ENCODE measurements at places on chromosomes 7 and 10. TPM values are rescaled to one million over a fixed set of nuclear protein-coding genes. Genes with fewer than 3 reads are reported as not detected.

Gene CCDC186
- total RNA-seq, result 33.2 TPM

- DNase-seq, result no peak
Observed at GRCh38 chr10:103215601-103216000, 22.5 kb upstream of the NT5C2 start.

- no peak for DNase-seq
Observed at GRCh38 chr10:65358565-65358964, 1567.3 kb upstream of the LRRTM3 start.

GRCh38 chr10:29481906-29482440 is 152.8 kb downstream of the SVIL start:
- no peak for DNase-seq

DNA sequence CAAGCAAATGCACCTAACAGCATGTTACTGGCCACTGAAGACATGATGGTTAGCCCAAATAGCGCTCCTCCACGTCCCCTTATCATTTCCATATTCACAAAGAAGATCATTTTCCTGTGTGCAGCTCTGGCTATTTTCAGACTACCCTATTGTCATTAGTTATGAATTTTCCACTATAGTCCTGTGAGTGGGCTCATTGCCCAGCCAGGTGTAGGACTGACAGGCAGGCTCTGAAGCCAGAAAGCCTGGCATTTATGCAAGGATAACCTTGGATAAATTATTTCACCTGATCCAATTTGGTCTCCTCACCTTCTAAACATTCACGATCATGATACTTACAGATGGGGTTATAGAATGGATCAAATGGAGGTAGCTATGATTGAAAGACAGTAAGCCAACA is 104.6 kb downstream of the C10orf90 start:
- DNase-seq, result no peak

- DNase-seq, result no peak
Observed at GRCh38 chr10:1126461-1126860, 70.3 kb downstream of the WDR37 start.

DNA sequence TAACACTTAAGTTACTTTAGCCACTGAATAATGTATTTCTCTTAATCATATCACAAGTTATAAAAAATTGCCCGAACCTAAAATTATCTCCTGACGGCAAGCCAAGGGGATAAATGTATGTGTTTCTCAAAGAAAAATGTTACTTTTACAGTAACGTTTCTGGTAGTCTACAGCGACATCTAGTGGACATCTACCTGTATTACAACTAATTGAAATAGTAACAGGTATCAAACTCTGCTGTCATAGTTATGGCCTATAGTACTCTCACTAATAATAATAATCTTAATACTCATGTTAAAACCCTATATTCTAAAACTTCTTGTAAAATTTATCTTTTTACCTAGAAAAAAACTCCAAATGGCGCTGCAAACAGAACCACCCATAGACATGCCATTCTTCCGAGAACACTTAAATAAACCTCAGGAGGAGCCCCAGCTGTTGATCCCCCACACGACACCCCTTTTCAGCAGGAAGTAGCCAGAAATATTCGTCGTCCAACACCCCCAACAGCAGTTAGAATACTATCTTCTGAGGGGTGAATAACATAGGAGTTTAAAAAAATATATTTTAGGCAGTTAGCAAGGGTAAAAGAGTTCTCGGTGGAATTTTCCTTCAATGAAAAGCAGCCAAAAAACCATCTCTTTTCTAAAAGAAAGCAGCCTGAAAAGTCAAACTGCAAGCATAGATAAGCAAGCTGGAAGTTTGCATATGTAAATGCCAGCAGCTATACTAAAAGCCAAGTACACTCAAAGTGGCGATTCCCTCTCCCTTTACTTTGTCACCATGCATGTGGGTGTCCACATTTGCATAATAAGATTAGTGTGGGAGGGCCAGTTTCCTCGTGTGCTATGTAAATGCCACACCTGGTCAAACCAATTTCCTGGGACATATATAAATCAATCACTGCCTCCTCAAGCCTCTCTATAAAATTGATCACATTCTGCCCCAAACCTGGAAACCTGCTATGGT is 40.5 kb upstream of the ZNF107 start:
- DNase-seq, result no peak

Gene FXYD4
- total RNA-seq, result not detected

DNA sequence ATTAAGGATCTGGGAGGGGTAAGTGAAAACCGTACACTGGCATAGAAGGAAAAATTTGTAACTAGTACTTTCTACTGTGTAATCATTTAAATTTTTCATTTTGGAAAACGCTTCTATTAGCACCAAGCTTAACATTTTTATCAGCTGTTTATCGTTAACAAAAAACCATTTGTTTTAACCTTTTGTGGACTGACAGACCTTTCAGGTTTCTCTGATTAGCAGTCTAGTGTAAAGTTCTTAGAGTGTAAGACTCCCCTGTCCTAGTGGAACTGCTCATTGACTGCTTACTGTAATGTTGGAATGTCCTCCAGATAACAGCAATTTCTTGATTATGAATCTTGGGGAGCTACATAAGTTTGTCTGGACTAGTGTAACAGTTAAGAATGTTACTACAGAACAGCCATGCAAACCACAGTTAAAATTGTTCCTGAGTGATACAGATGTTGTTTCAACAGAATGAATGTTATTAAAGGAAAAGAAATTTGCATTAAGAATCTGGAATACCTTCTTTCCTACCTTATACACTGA is 2.0 kb downstream of the DBF4 start:
- DNase-seq, result no peak

Data from uterus (tissue), 4 donors.